Fibroblast of skin of right quadriceps (primary cell): ENCODE measurements at places on chromosomes 7 and 10.

- no peak for DNase-seq
Observed at GRCh38 chr10:11180228-11180627, 162.6 kb downstream of the CELF2 start.

GRCh38 chr10:29648114-29648982 is 13.6 kb upstream of the SVIL start:
- DNase-seq = peak; percentile 56

DNA sequence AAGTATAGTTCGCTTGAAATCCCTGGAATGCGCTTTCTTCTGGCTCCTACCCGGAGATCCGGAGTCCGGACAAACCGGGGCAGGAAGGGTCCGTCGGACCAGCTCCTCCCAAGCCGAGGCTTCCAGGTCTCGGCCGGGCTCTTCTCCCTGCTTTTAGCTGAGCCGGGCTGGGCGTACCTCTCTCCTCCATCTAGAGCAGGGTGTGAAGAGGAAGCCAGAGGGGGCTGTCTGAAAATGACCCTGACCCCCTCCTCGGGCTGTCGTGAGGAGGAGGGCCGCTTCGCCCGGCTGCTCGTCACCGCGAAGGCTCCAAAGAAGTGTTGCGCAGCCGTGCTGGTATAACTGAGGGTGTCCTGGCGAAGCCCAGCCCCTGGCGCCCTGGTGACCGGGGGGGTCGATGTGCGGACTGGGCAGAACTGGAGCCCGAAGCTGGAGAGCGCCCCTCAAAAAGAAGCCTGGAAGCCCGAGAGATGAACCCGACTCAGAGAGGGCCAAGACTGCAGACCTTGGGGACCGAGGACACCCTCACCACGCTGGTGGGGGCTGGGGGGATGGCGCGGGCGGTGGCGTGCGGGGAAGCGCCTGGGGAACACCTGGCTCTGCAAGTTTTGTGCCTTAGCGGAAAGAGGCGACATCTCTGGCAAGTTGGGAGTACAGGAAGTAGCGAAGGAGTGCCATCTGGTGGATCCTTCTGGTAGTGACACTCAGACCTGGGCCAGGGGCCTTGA is 5.7 kb downstream of the KAZALD1 start:
- peak; percentile 75 for DNase-seq

GRCh38 chr10:44828508-44829142 is 82.5 kb upstream of the TMEM72 start:
- no peak for DNase-seq

GRCh38 chr7:156274557-156274956 is 366.0 kb upstream of the RNF32 start:
- DNase-seq = no peak

DNA sequence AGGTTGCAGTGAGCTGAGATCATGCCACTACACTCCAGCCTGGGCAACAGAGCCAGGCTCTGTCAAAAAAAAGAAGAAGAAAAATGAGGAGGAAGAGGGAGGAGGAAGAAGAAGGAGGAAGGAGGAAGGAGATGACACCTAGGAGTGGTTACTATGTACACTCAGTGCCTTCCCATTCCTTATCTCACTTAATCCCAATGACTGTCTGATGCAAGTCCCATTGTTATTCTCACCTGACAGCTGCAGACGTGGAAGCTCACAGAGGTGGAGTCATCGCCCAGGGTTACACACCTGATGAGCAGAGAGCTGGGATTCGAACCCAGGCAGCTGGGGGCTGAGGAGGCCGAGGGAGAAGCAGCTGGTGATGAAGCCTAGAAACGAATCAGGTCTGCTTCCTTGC is 258.8 kb downstream of the SNX10 start:
- DNase-seq = no peak
